ENCODE measurements at places on chromosomes 16 and 17.
A peak's percentile ranks its signal among the peaks of the same experiment; 100 is the strongest.

GRCh38 chr16:87132361-87133014 lies 184.7 kb downstream of the C16orf95 start:
- no peak for DNase-seq

- DNase-seq, result no peak
These were observed 88.8 kb downstream of the ZDHHC7 start for GRCh38 chr16:84922351-84923120.

DNA sequence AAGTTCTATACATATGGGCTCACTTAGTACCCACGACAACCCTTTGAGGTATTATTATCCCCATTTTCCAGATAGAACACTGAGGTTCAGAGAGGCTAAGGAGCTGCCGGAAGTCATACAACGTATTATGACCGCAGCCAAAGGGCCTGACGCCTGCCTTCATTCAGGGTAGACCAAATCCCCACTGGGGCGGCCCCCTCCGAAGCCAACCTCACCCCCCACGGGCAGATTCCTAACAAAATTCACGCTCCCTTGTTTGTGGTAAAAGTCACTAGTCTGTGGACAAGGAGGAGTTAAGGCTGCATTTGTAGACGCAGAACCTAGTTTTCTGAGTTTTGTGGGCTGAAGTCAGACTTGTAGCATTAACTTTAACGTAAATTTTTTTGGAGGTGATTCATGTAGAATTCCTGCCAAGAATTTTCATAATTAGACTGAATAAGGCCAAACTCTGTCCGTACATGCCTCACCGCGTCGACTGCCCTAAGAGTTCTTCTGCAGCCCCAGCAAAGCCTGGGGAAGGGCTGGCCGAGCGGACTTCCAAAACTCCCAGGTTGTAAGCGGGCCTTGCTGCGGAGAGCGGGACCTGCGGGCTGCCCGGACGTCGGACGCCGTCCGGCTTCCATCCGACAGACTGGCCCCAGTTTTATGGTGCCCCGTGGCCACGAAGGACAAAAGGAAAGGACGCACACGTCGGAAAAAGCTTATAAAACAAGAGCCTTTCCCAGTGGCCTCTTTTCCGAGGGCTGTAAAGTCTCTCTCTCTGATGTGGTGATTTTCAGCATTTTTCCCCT lies 75.7 kb downstream of the NXN start:
- DNase-seq, result no peak

- peak; percentile 29 for DNase-seq
These were observed at the start of gene SP6 for GRCh38 chr17:47850692-47851573. SP6 (minus strand) TSS chr17:47851163; CDS start chr17:47848429, 2,734 bp downstream.

DNA sequence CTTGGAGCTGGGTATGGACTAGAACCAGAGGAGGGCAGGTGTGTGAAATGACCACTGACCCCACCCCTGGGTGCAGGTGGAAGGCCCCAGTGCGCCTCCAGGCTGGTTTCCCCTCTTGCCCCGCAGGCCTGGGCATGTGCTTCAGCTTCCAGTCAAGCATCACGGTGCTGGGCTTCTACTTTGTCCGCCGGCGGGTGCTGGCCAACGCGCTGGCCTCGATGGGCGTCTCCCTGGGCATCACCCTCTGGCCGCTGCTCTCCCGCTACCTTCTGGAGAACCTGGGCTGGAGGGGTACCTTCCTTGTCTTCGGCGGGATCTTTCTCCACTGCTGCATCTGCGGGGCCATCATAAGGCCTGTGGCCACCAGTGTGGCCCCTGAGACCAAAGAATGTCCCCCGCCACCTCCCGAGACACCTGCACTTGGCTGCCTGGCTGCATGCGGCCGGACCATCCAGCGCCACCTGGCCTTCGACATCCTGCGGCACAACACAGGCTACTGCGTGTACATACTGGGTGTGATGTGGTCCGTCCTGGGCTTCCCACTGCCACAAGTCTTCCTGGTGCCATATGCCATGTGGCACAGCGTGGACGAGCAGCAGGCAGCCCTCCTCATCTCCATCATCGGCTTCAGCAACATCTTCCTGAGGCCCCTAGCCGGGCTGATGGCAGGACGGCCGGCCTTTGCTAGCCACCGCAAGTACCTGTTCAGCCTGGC lies 9.7 kb upstream of the ARMC7 start:
- no peak for DNase-seq

DNA sequence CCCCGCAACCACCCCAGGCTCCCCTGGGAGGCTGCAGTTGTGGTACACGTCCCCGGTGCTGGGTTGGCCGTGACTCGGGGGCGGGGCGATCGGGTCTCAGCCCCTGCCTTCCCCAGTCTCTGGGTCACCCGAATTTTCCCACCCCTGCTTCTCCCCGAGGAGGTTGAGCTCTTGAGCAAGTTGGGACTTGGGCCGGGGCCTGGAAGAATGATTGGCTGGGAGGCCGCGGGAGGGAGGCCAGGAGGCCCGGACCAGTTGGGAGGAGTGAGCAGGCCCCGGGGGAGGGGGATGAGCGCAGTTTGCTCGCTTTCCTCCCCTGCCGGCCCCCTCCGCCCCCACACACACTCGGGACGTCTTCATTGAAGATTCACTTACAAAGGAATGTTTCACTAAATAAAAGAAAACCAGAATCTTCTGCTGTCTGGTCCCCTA lies 4.5 kb upstream of the HEXIM1 start:
- no peak for DNase-seq

GRCh38 chr16:24381470-24382118 lies 125.5 kb downstream of the CACNG3 start:
- no peak for DNase-seq

DNA sequence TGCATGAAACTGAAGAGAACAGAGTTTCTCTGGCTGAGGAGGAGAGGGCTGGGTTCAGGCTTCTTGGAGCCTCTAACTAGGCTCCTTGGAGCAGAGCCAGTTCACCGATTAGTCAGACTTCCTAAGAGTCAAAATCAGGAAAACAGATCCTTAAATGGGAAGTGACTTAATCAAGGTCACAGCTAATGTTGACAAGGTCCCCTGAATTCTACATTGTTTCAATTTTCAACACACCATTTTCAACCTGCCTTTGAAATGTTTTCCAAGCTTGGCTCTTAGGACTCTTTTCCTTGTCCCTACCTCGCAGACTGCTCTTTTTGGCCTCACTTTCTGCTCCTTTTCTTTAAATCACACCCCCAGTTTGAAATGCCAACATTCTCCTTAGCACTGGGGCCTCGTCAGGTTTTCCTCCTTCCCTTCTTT lies 16.3 kb downstream of the MYL4 start:
- DNase-seq, result no peak

DNA sequence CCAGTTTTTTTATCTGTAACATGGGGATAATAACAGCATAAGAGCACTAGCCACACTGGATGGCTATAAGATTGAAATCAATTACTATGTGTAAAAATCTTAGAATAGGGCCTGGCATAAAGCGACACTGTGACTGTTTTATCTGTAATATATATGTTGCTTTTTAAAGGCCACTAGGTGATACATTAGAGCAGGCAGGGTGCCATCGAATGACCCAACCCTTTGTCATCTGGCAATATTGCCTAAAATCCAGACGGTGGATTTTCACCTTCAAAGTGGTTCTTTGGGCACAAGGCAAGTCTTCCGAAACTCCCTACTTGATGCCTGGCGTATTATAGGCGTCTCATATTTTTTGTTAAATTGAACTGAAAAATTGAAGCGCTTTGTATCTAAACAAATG lies 69.1 kb downstream of the PRKCA start:
- no peak for DNase-seq

GRCh38 chr17:6140188-6140587 lies 70.0 kb downstream of the WSCD1 start:
- no peak for DNase-seq

GRCh38 chr17:27521281-27522027 lies 65.2 kb downstream of the KSR1 start:
- DNase-seq, result no peak

DNA sequence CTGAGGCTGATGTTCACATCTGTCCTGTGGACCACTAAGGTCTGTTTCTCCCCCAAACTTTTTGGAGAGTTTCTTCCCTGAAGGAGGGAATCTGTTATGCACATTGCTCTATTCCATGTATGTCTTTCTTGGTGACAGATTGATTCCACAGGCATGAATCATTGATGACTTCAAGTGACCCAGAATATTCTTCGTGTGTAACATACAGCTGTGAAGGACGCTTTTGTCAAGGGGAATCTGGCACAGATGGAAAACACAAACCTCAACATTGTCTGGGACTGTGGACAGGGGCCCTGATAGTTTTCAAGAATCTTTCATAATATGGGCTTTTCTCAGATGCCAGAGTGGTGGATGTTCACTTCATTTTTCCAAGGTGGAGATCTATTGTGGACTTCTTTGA lies 223.1 kb upstream of the MAF start:
- no peak for DNase-seq

DNA sequence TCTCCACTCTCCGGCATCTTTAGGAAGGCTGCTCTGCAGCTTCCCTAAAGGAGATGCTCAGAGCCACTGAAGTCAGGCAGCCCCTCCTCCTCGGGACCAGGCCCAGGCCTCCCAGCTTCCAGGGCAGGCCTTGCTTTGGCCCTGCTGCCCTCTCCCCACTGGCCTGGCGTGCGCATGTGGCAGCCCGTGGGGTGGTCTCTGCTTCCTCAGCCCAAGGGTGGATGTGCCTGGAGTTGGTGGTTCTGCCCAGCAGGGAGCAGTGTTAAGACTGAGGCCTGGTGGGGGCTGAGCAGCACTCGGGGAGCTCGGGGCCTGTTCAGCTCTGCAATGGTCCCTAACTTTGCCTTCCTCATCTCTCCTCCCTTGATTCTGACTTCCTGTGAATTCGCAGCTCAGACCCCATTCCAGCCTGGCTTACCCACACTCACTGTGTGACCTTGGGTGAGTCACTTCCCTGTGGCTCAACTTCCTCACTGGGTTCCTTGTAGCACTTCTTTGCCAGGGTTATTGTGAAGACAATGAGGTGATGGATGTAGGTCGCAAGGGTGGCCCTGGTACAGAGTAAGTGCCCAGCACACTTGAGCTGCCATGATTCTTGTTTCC lies 63.2 kb downstream of the NKD1 start:
- DNase-seq, result no peak
